ENCODE measurements at places on chromosomes 5 and 9. TPM values are rescaled to one million over a fixed set of nuclear protein-coding genes. Genes with fewer than 3 reads are reported as not detected.

Gene CDH12
- total RNA-seq = not detected

Gene EPB41L4B
- total RNA-seq = 0.27 TPM

Gene FAT2
- total RNA-seq = not detected

Gene CNTNAP3B
- total RNA-seq = 94.8 TPM

Gene CACFD1
- 15.8 TPM for total RNA-seq

Gene PCDHB2
- total RNA-seq = 2.3 TPM

Gene SPINK4
- not detected for total RNA-seq

Gene ZNF454
- total RNA-seq = 2.2 TPM

Gene IFNA2
- not detected for total RNA-seq

Gene HRCT1
- total RNA-seq = 23.6 TPM

Gene ADAMTSL1
- 61.4 TPM for total RNA-seq

Gene OR1J2
- not detected for total RNA-seq

Gene PCDHA1
- not detected for total RNA-seq

Gene IFNK
- total RNA-seq = not detected

Gene CATSPER3
- total RNA-seq = not detected

Gene RNF180
- total RNA-seq = 51.1 TPM

Gene PCDHB4
- 2.8 TPM for total RNA-seq

Gene CXCL14
- 27.5 TPM for total RNA-seq

Gene TSSK1B
- total RNA-seq = not detected

Gene PKD2L2
- not detected for total RNA-seq

Gene DBH
- not detected for total RNA-seq

Gene CTSV
- total RNA-seq = 0.27 TPM

Gene C5orf52
- total RNA-seq = not detected

Gene LCN12
- 0.27 TPM for total RNA-seq

Gene ADGRD2
- not detected for total RNA-seq

Gene WDR38
- total RNA-seq = not detected

Gene NTNG2
- total RNA-seq = 2.0 TPM

Gene PCDHA6
- total RNA-seq = 0.14 TPM

Gene TTC39B
- total RNA-seq = 24.2 TPM

Gene CFAP157
- 0.28 TPM for total RNA-seq

Gene GABRB2
- total RNA-seq = 0.27 TPM

Gene CCDC107
- 75.2 TPM for total RNA-seq

Gene SVEP1
- total RNA-seq = 53.6 TPM

Gene IER5L
- total RNA-seq = 81.2 TPM

Gene KIF4B
- total RNA-seq = not detected

Gene ARHGEF39
- 0.54 TPM for total RNA-seq

Gene PCDHGB7
- 28.1 TPM for total RNA-seq

Gene HIGD2A
- total RNA-seq = 45.2 TPM

Gene HTR1A
- total RNA-seq = 0.78 TPM

Gene SLC31A2
- total RNA-seq = 15.2 TPM

Gene GTF2H2
- 32.6 TPM for total RNA-seq

Gene NR5A1
- total RNA-seq = not detected

Gene DOK3
- 35.6 TPM for total RNA-seq

Gene TMOD1
- total RNA-seq = 77.6 TPM

Gene AMBP
- not detected for total RNA-seq

Gene C9orf40
- 4.5 TPM for total RNA-seq

Gene SLC4A9
- total RNA-seq = not detected

Gene TRIM36
- 4.6 TPM for total RNA-seq

Gene PPP1R26
- 11.9 TPM for total RNA-seq

Gene NTRK2
- 12.6 TPM for total RNA-seq

Gene PCDHGA6
- total RNA-seq = 13.1 TPM

Gene IFNA13
- not detected for total RNA-seq
